B cell (primary cell): ENCODE measurements at places on chromosomes 13 and 19. TPM values are rescaled to one million over a fixed set of nuclear protein-coding genes. Genes with fewer than 3 reads are reported as not detected.

HCST gene
- 29.8 and 40.6 TPM in 2 replicates for polyA plus RNA-seq

CRLF1 gene
- polyA plus RNA-seq = not detected in 2 replicates

FCER2 gene
- polyA plus RNA-seq = 419 and 497 TPM in 2 replicates

CEACAM20 gene
- not detected in 2 replicates for polyA plus RNA-seq

PPP1R15A gene
- polyA plus RNA-seq = 1,029 and 1,214 TPM in 2 replicates

- DNase-seq = no peak
Measured at GRCh38 chr13:37118016-37118415, 12.6 kb upstream of the CSNK1A1L start.

- DNase-seq = no peak
Measured at GRCh38 chr13:98722958-98723357, 29.5 kb downstream of the SLC15A1 start.

DNA sequence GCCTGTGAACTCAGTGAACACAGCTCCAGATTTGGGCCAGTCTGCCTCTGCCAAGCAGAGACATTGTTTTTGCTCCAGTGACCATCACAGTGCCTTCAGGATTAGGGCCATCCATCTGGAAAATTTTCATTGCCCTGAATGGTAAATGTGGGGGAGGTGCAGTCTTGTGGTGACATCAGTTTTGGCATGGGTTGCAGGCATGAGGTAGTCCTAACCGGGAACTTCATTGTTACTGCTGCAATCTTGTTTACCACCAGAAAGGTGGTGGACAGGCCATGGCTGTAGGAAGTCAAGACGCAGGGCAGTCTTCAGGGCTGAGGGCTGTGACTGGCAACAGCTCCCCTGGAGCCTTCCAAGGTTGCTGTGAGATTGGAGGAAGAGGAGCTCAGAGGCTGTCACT is 55.2 kb downstream of the SPATA13 start:
- DNase-seq = no peak

- peak; percentile 89 for DNase-seq
Measured at GRCh38 chr19:14496029-14496833, at the start of gene GIPC1. Gene GIPC1, minus strand, starts transcription at chr19:14496127. Its CDS starts 13,151 bp downstream, at chr19:14482976.

DNA sequence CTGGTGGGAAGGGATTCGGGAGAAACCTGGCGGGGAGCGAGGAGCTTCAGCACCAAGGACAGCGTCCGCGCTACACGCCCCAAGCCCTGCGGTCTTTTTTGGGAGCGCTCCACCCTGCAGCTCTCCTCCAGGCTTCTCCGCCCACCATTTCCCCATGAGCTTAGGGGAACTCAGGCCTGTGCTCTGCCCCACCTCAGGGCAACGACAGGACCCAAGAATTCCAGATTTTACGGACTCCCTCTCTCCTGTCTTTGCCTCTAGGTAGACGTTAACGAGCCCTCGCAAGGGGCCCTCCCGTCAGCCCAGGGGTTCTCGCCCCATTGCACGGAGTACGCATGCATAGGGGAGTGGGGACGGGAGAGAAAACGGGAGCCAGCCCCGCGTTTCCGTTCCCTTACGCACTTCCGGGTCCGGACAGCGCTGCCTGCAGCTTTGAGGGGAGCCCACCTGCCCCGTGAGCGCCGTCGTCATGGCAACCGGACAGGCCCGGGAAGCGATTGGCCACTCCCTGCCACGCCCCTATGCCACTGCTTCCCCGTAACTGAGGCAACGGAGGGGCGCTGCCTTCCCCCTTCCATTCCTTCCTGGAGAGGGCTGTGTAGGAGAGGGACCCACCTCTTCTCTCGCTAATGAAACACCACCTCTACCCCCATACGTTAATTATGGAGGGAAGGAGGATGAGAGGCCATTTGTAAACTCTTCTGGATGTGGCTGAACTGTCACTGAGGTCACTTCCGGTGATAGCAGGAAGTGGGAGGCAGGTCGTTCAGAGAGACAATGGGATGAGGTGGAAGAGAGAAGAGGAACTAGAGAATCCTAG is 20.8 kb downstream of the NOVA2 start:
- peak; percentile 53 for DNase-seq

- no peak for DNase-seq
Measured at GRCh38 chr13:76387566-76387965, 498.6 kb downstream of the KCTD12 start.

DNA sequence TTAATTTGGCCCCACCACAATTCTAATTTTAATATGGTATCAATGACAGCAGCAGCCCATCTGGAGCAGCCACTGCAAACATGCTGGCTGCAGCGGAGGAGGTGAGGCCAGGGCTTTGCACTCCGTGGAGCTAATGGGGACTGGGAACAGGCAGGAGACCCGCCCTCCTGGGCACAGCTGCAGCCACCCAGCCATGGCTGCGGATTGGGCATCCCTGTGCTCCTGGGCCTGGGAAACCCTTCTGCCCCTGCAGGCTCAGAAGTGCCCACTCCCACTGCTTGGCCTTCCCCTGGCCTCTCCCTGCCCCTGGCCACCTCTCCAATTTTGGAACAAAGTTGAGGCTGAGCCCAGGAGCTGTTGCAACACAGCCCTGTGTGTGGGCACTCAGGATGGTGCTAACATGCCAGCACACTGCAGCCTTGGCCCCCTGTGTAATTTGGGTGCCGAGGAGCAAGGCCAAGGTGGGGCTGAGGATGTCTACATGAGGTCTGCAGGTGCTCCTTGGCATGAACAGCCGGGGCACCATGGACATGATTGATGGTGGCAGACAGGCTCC is 123.6 kb downstream of the PCDH9 start:
- no peak for DNase-seq

- DNase-seq = no peak
Measured at GRCh38 chr13:83377491-83377890, 504.8 kb downstream of the SLITRK1 start.

- DNase-seq = peak; percentile 41
Measured at GRCh38 chr19:53927739-53928138, 18.7 kb downstream of the CACNG7 start.

GRCh38 chr13:21973437-21974125 is 302.7 kb downstream of the FGF9 start:
- DNase-seq = no peak

DNA sequence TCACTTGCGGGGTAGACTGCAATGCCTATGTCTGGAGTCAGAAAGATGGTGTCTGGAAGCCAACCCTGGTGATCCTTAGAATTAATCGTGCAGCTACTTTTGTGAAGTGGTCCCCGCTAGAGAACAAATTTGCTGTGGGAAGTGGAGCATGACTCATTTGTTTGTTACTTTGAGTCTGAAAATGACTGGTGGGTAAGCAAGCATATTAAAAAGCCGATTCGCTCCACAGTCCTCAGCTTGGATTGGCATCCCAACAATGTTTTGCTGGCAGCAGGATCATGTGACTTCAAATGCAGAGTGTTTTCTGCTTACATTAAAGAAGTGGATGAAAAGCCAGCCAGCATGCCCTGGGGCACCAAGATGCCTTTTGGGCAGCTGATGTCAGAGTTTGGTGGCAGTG is 9.5 kb upstream of the ERVV-1 start:
- no peak for DNase-seq
